Ovary (tissue), 10 donors: ENCODE measurements at places on chromosomes 3 and 15.
A peak's percentile ranks its signal among the peaks of the same experiment; 100 is the strongest.

DNA sequence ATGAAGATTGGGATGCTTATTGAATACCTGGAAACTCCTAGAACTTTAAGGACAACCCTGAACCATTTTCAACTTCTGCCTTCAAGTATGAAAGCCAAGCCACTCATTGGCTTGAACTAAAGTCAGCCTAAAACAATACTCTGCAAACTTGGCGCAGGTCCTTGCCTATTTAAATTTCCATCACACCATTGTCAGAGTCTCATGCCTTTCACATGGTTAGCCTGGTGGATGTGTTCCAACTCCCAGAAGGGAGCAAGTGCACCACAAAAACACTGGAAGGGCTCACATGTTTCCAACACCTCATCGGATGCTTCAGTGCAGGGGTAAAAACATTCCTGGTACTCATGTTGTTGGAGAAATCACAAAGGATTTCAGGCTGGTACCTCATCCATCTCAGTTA, 511.6 kb upstream of the MDFIC2 start:
- no peak for DNase-seq

GRCh38 chr15:20409247-20409646, 132.4 kb downstream of the GOLGA6L6 start:
- DNase-seq = no peak

DNA sequence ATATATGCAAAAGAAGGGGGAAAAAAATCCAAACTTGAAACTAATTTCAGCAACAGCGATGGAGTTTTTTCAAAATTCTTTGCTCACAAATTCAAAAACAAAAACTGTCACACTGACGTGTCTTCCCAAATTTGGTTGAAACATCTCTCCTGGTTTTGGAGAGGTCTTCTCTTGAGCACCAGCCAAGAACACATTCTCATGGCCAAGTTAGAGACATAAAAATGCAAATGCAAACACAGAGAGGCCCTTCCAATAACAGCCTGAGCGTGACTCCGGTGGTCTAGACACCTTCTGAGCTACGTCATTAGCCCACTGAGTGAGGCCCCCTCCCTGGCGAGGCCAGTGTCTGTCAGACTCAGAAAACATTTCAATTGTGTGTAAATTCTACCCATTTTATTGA, 436.0 kb upstream of the PROK2 start:
- no peak for DNase-seq

DNA sequence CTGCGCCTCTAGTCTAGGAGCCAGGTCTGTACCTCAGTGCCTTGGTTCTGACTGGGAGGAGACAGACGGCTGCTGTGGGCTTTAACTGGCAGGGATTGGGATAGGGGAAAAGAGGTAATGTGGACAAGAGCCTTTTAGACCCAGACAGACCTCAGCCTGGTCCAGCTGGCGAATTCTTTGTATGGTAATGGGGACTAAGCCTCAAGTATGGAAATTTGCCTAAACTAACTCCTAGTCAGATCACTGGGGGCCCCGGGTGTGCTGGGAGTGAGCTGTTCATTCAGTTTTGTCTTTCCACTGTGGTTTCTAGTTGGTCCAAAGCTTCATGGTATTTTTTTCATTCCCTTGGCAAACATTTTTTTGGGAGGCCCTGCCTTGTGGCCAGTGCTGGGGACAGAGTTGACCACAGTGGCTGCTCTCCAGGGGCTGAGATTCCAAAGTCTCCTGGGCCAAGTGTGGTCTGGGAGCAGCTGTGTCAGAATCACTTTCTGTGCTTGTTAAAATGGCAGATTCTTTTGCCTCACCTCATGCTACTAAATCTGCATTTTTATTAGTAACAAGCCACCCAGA, 261.4 kb upstream of the C2CD4B start:
- no peak for DNase-seq

- DNase-seq = peak; percentile 18
Observed at GRCh38 chr3:112734736-112735350, 93.9 kb upstream of the CCDC80 start.
